ENCODE measurements at places on chromosomes 7 and 10.
A peak's percentile ranks its signal among the peaks of the same experiment; 100 is the strongest.

DNA sequence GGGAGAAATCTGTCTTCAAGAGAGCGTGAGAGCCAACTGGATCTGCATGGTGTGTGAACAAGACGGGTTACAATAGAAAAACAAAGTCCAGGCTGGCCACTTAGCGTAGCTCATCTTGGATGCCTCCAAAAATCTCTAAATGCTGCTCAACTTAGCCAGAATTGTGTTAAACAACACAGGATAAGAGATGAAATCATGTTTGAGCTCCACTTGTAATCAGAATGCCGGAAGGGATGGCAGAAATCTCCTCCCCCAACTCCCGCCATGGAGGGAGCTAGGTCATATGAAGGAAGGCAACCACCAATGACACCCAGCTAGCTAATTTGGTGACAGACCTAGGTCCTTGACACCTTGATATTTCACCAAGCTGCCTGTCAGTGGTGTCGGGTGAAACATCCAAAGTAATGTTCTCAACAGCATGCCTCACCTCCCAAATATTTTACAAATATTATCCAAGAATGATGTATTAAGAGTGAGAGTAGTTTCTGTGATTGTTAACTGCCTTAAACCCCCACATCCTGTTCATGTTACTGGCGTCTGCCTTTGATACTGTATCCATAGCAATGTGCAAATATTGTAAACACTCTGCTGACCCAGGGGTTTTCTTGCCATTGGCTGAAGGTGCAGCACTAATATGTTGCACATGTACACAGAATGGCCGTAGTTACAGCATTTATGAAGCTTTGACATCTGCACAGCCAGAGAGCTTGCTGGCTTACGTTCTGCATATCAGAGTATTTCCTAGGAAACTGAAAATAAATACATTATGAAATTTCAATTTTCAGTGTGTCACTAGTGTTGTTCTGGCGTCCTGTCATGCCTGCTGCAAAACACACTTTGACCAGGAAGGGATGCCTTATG is 25.8 kb downstream of the TMEM254 start:
- DNase-seq: peak; percentile 81

- DNase-seq: no peak
Observed at GRCh38 chr10:126405239-126405775, 17.0 kb upstream of the ADAM12 start.

DNA sequence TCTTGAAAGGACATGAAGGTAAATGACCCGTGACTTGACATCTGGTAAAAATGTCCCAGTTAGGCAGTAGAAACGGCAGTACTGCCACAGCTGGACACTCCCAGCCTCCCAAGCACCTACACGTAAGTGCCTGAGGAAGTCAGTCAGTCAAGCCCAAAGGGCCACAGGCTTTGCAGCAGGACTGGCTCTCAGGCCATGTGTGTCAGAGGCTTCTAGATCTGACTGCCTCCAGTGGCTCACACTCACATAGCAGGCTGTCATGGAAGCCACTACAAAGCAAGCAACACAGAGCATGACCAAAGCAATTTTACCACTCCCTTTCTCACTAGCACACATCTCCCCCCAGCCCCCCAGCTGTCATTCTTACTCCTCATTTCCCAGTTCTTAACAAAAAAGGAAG is 17.8 kb upstream of the CCNJ start:
- DNase-seq: peak; percentile 13

DNA sequence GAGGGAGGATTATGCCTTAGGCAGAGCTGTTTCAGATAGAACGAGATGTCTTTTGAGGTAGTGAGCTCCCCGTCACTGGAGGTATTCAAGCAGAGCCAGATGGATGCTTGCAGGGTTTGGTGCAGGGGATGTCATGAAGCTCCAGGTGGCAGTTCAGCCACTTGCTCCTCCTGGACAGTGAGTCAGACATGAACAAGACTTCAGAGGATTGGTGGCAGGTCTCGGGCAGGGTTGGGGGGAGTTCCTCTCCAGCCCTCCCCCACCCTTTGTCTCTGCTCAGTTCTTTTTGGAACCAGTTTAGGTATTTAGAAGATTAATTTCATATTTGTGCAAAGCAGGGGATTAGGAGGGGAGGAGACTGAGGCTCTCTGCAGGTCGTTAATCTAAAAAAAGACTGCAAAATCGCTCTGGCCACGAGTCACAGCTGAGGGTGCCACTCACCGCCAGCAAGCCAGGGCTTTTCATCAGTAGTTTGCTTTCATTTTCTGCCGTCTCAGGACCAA is 21.5 kb upstream of the MYL10 start:
- DNase-seq: peak; percentile 51

DNA sequence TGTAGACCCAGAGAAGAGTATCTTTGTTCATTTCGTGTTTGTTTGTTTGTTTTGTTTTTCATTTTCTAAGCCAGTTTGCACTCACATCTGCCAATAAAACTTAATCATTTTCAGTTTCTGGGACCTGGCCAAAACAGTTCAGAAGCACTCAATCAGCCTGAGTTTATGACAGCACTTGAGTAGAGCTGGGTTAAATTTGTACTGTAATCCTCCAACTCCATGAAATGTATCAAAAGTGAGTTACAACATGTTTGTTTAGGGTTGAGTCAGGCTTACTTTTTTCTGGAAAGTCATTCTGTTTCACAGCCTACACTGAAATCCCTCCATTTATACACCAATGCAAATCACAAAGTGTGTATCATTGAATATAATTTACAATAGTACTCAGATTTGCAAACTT is 91.9 kb downstream of the ZWINT start:
- DNase-seq: no peak

DNA sequence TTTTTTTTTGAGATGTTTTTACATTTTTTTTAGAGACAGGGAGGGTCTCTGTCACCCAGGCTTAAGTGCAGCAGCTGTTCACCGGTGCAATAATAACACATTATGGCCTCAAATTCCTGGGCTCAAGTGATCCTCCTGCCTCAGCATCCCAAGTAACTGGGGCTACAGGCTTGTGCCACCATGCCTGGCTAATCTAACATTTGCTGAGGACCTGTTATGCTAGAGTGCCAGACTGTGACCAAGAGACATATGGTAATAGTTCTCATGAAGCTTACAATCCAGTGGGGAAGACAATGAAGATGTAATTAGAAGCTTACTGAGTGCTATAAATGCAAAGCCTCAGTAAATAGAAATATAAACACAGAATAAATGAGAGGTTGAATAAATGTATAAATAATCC is 17.6 kb upstream of the ORC5 start:
- no peak for DNase-seq

GRCh38 chr7:55104712-55105433 is 86.1 kb downstream of the EGFR start:
- peak; percentile 63 for DNase-seq

- no peak for DNase-seq
Observed at GRCh38 chr10:22364407-22365140, 19.3 kb downstream of the SPAG6 start.

GRCh38 chr10:65602182-65602865 is 1323.5 kb upstream of the LRRTM3 start:
- no peak for DNase-seq

DNA sequence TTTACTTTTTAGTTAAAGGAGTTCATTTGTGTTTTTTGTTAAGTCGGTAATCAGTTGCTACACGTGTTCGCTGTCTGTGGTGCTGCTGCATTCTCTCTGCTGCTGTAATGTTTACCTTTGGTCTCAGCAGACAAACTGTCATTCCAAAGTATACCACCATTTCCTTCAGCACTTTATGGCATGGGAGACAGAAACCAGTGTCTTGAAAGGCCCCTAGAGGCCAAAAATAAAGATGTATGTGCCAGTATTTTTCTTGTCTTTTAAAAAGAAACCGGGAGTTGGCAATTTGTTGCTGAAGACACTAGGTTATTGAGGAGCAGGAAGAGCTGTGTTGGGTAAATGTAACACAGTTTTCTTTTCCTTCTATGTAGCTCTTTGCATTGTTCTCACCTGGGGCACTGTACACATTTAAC is 24.1 kb downstream of the ZNF92 start:
- peak; percentile 25 for DNase-seq

DNA sequence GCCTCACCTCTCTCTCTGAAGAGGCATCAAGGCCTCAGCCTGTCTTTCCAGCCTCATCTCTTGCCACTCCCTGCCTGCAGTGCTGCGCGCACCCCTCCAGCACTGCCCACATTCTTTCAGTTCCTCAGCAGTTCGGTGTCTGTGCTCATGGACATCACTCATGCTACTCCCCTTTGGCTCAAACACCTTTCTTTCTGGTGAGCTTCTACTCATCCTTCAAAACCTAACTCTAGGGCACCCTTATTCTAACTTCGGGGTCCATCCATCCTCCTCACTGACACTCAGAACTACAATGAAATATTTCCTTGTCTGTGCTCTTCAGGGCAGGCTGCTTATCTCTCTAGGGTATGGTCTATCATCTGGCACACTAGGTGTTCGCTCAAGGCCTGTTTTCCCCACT is 169.9 kb upstream of the BMPER start:
- no peak for DNase-seq

DNA sequence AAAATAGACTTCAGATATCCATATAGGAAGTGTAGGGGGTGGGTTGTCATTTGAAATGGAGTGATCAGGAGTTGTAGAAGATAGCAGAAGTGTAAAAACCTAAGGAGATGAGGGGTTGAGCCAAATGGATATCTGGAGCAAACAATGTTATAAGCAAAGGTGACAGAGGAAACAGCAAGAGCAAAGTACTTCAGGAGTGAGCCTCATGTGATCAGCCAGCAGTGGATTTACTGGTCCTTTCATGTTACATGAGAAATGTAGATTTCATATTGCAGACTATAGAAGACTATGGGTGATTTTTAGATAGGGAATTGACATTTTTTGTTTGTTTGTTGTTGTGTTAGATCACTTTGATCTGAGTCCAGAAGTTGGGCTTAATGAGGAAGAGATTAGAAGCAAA is 47.7 kb downstream of the GNAT3 start:
- DNase-seq: no peak

DNA sequence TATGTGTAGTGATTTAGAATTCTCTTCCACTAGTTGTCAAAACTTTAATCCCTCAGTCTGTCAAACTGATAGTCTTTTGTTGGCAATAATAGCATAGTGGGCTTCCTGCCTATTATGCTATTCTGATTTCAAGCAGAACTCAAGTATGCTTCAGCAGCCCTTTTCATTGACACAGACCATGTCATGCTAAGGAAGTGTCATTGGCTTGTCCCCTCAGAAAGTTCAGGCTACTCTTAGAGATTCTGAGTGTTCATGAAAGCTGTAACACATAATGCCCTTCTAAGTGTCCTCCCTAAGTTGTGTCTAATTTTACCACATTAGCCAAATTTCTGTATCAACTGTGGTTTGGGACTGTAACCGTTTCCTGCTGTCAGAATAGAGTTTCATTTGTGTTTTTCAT is 198.7 kb downstream of the THSD7A start:
- DNase-seq: no peak

DNA sequence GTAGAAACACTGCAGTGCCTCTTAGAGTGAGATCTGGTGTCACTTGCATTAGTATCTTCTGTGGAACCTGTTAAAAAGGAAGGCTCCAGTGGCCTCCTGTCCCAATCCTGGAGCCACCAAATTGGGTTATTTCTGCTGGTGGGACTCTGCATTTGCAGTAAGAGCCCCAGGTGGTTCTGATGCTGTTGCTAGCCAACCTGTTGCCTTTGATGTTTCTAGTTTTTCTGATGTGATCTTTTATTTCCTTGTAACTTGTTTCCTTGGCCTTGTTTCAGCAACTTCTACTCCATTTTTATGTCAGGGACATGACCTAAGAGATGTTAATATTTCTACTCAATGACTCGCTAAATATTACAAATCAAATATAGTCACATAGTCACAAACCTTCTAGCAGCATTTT is 12.5 kb upstream of the STN1 start:
- DNase-seq: no peak

DNA sequence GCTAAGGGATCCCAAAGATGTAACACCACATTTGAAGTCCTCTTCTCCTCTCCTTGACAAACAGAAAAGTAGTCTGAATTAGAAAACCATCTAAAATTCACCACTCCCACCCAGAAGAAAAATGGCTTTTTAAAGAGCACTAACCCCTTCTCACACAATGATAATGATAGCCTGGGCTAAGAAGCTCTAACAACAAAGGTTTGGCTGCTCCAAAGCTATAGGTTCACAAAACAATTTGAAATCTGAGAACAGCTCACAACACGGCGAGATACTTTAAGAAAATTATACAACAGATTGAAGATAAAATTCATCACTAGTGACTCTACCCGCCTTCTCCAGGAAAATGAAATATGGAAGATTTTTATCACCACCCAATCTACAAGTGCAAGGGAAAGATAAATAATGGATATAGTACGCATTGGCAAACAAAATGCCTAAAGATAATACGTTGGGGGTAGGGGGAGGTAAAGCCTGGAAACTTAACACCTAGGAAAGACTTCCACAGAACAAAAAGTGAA is 7.4 kb downstream of the ITGB1 start:
- DNase-seq: no peak

DNA sequence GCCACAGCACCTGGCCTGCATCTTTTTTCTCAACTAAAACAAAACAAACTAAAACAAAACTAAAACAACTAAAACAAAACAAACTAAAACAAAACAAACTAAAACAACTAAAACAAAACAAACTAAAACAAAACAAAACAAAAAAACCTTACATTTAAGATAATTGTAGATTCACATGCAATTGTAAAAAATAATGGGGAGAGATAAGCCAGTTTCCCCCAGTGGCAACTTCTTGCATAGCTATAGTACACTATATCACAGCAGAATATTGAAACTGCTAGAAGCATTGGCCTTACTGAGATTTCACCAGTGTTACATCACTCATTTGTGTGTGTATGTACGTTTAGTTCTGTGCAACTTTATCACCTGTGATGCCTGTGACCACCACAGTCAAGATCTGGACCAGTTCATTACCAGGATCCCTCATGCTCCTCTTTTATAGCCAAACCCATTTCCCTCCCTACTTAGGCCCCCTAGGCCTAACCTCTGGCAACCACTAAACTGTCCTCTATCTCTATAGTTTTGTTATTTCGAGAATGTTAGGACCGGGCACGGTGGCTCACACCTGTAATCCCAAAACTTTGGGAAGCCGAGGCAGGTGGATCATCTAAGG is 9.3 kb downstream of the FXYD4 start:
- peak; percentile 21 for DNase-seq

GRCh38 chr7:107173191-107173590 is 4.4 kb downstream of the HBP1 start:
- DNase-seq: no peak

GRCh38 chr7:95102662-95103061 is 195.3 kb downstream of the PPP1R9A start:
- DNase-seq: peak; percentile 2

- DNase-seq: no peak
Observed at GRCh38 chr7:132251327-132251659, 325.0 kb downstream of the PLXNA4 start.

DNA sequence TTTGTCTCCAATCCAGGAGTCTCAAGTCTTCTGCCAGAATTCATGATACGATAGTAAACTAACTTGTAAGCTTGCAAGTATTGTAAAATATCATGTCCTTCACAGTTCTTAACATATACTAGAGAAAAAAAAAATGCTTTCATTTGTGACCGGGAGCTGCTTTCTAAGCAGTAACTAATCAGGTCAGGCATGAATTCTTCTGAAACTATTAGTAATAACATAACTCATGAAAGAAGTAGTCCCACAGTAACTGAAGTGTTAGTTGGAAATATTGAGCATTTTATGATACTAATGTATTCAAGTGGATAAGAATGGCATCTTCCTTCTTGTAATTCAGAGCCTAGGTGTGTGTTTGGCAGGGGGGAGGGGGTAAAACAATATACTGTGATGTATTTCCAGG is 665.6 kb downstream of the DNAJB9 start:
- no peak for DNase-seq

GRCh38 chr7:44395067-44395466 is 69.7 kb upstream of the CAMK2B start:
- no peak for DNase-seq

- DNase-seq: no peak
Observed at GRCh38 chr7:101945034-101945758, 127.8 kb downstream of the CUX1 start.

All from EH (cell line).